Endothelial cell (in vitro differentiated cells): ENCODE measurements at places on chromosomes 1 and 21.

DNA sequence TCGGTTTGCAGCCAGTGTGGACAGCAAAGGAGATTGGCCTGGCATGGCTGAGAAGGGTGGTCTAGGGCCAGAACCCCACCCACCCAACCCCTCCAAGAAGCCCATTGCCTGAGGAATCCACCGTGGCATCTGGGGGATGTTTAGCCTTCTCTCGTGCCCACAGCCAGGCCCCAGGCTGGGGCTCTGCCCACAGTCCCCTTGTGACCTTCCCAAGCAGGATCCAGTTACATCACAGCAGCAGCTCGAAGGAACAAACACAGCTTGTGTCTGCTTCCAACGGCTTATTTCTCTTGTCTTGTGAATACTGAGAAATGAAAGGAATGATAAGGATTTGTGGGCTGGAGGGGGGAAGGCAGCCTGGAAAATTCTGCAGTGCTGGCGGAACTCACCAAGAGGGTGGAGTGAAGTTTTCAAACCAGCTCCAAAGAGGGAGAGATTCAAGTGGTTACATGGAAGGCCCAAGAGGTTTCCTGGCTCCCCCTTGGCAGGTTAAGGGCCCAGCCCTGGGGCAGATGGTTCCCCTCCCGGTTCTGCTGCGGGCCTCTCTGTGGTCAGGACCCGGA is 61.6 kb downstream of the DHRS3 start:
- DNase-seq = no peak

- no peak for DNase-seq
These were observed 104.4 kb upstream of the KCNK1 start for GRCh38 chr1:233509526-233509925.

DNA sequence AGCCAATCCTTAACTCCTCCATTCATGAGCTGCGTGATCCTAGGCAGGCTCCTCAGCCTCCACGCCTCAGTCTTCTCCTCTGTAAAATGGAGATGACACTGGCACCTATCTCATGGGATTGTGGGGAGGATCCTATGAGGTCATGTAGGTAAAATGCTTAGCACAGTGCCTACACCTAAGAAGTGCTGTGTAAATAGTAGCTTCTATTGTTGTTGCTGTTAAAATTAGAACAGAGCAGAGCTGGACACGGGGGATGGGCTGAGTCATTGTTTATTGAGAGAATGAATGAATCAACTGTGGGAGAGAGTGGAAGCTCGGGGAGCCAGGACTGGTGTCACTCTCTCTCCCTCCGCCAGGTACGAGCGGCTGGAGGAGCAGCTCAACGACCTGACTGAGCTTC is 43.0 kb downstream of the TMCC2 start:
- no peak for DNase-seq

- peak; percentile 71 for DNase-seq
These were observed 704 bp upstream of the CRABP2 start for GRCh38 chr1:156705918-156706656.

DNA sequence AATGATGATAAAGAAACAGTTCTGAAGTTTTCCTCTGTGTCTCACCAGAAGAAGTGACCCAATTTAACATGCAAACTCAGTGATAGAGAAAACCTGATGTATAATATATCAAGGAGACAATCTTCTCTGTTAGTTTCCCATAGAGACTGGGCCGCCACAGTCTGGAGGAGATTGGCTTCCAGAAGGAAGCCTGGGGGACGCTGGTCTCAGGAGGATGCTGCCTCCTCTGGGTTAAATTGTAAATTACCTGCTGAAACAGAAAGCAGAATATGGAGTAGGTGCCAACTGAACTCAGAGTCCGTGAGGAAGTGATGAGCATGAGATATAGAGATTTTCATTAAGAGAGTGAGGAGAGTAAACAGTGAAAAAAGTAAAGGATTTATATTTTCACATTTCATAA is 15.8 kb downstream of the OR14I1 start:
- no peak for DNase-seq

DNA sequence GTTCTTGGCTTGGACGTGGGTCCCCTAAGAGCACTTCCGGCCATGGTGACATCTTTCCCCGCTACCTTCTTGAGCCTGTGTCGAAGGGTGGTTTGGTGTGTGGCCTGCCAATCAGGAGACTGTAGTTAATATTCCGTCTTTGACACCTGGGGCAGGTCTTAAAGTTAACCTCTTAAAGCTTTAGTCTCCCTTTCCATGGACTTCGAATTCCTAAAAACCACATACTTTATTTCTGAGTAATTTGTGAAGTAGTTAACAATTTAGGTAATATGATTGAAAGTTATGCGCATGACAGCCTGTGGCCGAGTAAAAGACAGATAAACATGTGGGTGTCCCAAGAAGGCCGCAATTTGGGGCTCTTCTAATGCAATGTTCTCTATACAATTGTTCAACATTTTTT is 10.2 kb upstream of the RAB29 start:
- no peak for DNase-seq

GRCh38 chr1:91201176-91201575 is 179.3 kb upstream of the ZNF644 start:
- no peak for DNase-seq

DNA sequence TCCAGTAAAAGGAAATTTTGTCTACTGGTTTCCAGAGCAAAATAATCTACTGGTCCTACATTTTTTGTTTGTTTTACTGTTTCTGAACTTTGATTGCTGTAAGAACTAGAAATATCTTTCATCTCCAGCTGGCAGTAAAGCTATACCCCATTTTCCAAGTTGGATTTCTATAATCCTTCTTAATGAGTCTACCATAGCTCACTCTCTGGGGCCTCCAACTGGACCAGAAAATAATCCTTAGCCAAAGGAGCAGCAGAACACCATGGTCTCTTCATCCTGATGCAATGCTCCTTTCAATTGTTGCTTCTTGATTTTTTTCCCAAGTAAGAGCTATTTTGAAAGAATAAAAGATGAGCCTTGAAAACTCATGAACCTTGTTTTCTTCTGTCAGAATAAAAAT is 110.0 kb upstream of the COL11A1 start:
- no peak for DNase-seq
